ENCODE measurements at places on chromosomes 13 and 19.

DNA sequence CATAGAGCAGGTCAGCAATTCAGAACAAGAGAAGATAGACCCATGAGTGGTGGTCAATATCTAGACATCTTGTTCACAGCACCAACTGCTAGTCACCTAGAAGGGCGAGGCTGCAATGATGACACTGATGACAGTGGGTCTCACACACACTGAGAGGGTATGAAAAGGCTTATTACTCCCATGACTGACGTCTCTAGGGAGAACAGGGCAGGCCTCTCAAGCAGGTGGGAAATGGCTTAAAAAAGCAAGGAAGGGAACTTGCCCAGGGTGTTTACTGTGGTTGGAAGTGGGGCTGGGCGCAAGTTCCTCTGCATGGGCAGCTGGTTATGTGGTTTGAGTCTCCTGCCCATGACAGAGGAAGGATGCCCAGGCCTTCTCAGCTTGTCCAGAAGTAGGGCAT lies 33.8 kb downstream of the ZNF44 start:
- ATAC-seq: no peak

GRCh38 chr13:73062468-73062867 lies 3.7 kb downstream of the KLF5 start:
- ATAC-seq: no peak

GRCh38 chr19:55080121-55080967 lies 4.7 kb downstream of the EPS8L1 start:
- peak; percentile 23 for ATAC-seq

DNA sequence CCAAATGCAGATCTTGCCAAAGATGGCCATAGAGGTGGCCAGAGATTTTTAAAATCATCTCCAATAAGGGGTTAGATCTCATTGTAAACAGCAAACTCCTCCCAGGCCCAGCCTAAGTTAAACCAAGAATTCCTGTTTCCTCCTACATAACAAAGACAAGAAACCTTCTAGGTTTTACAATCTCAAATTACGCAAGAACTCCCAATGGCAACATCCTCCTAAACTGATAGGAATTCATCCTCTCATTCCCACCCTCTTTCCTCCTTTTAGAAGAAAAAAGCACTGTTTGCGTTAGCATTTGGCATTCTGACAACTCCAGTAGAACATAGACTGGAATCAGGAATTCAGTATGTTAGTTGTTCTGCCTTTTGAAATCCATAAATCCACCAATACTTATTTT lies 14.6 kb downstream of the PROSER1 start:
- ATAC-seq: no peak

Measured in gastroesophageal sphincter (tissue), 4 donors.